ENCODE measurements at places on chromosomes 1 and 21. TPM values are rescaled to one million over a fixed set of nuclear protein-coding genes. Genes with fewer than 3 reads are reported as not detected.
A peak's percentile ranks its signal among the peaks of the same experiment; 100 is the strongest.

GRCh38 chr1:15975358-15975804 is 520 bp downstream of the ZBTB17 start:
- peak; percentile 90 for DNase-seq

DNA sequence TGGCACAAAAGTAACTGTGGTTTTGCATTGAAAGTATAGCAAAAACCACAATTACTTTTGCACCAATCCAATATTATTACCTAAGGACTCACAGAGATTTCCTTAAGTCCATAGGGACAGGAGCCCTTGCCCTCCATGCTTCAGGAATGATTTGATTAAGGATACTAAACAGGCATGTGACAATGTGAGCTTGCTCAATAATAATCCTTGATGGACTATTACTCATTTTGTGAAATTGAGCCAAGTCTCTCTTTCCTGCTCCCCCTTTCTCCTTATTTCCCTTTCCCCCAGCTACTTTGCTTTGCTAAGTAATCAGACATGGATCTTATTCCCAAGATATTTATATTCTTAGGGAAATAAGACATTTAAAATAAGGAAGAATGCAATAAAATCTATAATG is 21.6 kb upstream of the RGL1 start:
- DNase-seq, result no peak

- no peak for DNase-seq
Measured at GRCh38 chr1:67582625-67583461, 102.2 kb upstream of the GADD45A start.

GRCh38 chr1:118247593-118247992 is 62.6 kb upstream of the SPAG17 start:
- DNase-seq, result no peak

- DNase-seq, result no peak
Measured at GRCh38 chr1:63912643-63913042, 138.8 kb downstream of the ROR1 start.

- no peak for DNase-seq
Measured at GRCh38 chr1:201059871-201060555, 36.5 kb upstream of the KIF21B start.

DNA sequence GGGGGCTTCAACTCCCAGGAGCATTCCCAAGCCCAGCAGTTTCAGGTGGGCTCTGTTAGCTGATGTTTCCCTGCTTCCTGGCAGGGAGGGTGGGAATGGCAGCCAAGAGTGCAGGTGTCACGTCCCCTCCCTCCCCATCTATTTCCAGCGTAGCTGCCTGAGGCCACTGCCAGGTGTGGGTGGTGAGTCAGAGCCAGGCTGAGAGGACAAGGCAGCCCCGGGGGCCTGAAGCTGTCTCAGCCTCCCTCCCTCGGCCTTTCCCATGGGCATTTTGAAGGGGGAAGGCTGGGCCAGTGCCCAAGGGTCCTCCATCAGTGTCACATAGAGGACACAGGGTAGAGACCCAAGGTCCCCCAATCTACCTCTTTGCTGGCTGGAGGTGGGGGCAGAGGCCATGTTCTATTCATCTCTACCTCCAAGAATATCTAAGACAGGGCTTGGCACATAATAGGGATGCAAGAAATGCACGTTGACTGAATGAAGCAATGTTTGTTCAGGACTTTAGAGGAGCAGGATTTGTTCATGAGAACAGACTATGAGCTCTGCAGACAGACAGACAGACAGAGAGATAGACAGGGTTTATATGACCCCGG is 34.4 kb upstream of the ID3 start:
- DNase-seq, result no peak

The EFNA4 gene
- total RNA-seq, result 2.1 TPM

- no peak for DNase-seq
Measured at GRCh38 chr1:31732343-31732742, 28.5 kb upstream of the COL16A1 start.

DNA sequence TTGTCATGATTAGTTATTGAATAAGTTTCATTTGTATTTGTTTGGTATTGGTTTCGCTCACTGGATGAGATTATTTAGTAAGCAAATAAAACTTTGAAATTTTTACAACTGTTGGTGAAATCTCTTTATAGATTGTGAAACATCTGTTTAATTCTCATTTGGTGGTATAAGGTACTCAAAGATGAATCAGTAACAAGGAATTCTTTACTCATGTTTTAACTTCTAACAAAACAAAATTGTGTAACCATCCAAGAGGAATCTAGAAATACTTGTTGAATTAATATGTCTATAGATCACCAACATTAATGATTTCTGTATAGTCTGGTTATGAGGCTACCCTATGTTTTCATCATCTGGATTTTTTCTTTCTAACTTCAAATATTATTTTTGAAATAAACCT is 62.8 kb upstream of the USP25 start:
- no peak for DNase-seq

The RNU1-4 gene
- total RNA-seq, result 961 TPM

GRCh38 chr1:46444466-46444865 is 45.2 kb upstream of the DMBX1 start:
- DNase-seq, result no peak

DNA sequence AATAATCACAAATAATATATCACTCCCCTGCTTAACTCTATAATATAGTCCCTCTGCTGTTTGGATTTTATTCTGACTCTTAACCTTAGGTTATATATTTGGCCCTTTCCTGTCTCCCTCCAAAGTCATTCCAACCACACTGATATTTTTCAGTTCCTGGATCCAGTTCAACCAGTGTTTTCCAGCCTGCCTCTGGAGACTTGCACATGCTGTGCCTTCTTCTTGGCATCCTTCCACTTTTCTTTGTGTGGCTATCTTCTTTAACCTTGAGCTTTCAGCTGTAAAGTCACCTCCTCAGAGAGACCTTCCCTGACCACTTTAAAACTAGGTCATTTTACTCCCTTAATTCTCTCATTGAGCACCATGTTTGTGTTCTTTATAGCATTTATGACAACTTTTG is 19.4 kb downstream of the CERS2 start:
- DNase-seq, result no peak

GRCh38 chr1:214143006-214143992 is 137.7 kb upstream of the SMYD2 start:
- DNase-seq, result no peak

The SPATA46 gene
- total RNA-seq, result not detected

- DNase-seq, result no peak
Measured at GRCh38 chr1:113941245-113941559, 12.1 kb downstream of the HIPK1 start.

DNA sequence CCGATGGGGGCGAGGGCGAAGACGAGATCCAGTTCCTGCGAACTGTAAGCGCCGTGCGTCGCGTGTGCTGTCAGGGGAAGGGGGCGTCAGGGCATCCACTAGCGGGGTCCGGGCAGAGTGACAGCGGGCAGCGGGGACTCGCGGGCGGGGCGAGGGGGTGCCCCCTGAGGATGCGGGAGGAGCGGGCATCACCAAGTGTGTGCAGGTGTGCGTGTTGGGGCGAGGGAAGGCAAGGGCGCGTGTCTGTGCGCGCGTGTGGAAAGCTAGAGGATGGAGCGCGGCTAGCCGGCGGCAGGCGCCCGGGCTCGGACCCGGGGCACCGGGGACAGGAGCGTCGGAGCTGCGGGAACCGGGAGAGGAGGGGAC is 525 bp downstream of the RYR2 start:
- no peak for DNase-seq

The GSTM3 gene
- 21.4 TPM for total RNA-seq

The S100B gene
- total RNA-seq, result 8.7 TPM

Data from activated naive CD8-positive, alpha-beta T cell treated with anti-CD3 and anti-CD28 coated beads for 36 hours (primary cell).